Osteocyte (in vitro differentiated cells): ENCODE measurements at places on chromosomes 2 and 18. TPM values are rescaled to one million over a fixed set of nuclear protein-coding genes. Genes with fewer than 3 reads are reported as not detected.

Gene ZSWIM2
- total RNA-seq, result not detected in 2 replicates

Gene LOXHD1
- total RNA-seq, result not detected in 2 replicates

Gene AFF3
- 239 and 248 TPM in 2 replicates for total RNA-seq

Gene CABLES1
- total RNA-seq, result 50.9 and 51.2 TPM in 2 replicates

Gene ASTL
- total RNA-seq, result not detected in 2 replicates

- H3K4me3 ChIP-seq, result no peak overlapping the region
- H3K27ac ChIP-seq, result no peak overlapping the region
- no peaks in the 10 kb centered on the region for H3K27me3 ChIP-seq
- DNase-seq, result no peak
Measured at GRCh38 chr2:105862843-105863242, 118.1 kb downstream of the NCK2 start.

DNA sequence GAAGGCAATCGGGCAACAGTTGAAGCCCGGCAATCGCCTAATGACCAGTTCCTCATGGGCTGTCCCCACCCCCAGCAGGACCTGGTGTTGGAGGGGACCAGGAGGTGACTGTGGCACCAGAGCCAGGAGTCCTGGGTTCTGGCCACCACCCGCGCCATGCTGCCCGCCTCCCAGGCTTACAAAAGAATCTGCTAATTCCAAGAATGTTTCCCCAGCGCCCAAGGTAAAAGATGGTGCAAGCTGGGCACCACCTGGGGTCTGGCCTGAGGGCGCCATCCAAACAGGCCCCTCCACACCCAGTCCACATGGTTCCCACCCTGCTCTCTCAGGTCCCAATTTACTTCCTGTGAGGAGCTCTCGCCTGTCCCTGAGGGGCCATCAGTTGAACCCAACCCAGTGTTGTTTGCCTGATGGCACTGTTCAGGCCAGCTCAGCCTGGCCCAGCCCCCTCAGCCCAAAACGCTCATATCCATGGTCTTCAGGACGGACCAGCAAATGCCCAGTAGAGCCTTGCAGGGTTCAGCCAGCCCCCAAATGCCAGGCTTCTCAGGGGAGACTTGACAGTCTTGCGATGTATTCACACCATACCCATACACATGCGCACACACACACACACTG, 5.1 kb downstream of the SDC1 start:
- H3K4me3 ChIP-seq, result no peak overlapping the region
- no peaks in the 10 kb centered on the region for H3K36me3 ChIP-seq
- H3K27me3 ChIP-seq, result no peaks in the 10 kb centered on the region

- peak overlapping the region; percentile 99 for H3K27ac ChIP-seq
- H3K36me3 ChIP-seq, result peaks cover 26% of the 10 kb centered on the region
- peak overlapping the region; percentile 96 for H3K4me3 ChIP-seq
- no peaks in the 10 kb centered on the region for H3K27me3 ChIP-seq
Measured at GRCh38 chr2:216634370-216635148, 1.3 kb downstream of the IGFBP2 start.

DNA sequence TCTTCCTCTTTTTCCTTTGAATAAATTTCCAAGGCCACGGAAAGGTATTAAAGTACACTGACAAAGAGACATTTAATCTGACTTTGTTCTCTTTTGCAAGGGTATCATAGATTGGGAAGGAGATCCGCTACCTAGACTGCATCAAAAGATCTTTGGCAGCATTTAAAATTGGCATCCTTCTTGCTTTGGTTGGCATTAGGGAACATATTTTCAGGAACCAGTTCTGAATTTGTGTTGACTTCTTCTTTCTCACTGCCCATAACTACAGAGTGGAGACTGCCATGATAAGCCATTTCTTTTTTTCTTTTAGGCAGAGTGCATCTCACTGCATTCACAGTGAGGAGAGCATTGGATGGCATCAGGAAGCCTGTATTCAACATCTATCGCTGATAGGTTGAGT, 83.4 kb downstream of the DOCK10 start:
- H3K4me3 ChIP-seq, result no peak overlapping the region
- no peaks in the 10 kb centered on the region for H3K36me3 ChIP-seq
- DNase-seq, result no peak
- H3K27ac ChIP-seq, result peak overlapping the region; percentile 33

DNA sequence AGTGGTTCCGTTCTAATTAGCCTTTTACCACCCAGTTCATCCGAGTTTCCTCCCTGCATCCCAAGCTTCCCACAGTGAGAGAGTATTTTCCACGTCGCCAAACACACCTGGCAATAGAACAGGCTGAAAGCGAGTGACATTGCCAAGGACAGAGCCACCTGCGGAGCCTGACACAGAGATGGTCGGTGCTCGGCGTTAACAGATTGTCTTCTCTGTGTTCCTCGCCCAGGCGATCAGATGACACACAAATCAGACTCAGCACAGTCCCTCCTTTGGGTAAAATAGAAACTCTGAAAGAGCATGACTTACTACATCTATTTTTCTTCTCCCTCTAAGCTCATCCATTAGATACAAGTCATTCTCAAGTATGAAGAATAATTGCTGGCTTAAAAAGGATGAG, 107.7 kb downstream of the CD226 start:
- H3K27me3 ChIP-seq, result no peaks in the 10 kb centered on the region
- DNase-seq, result no peak
- no peak overlapping the region for H3K27ac ChIP-seq
- H3K36me3 ChIP-seq, result no peaks in the 10 kb centered on the region
- no peak overlapping the region for H3K4me3 ChIP-seq
